ENCODE measurements at places on chromosomes 2 and 18.

GRCh38 chr2:172373076-172373475 is 54.3 kb upstream of the ITGA6 start:
- no peak for DNase-seq

- no peak for DNase-seq
Measured at GRCh38 chr18:74841248-74841647, 243.6 kb downstream of the ZNF407 start.

DNA sequence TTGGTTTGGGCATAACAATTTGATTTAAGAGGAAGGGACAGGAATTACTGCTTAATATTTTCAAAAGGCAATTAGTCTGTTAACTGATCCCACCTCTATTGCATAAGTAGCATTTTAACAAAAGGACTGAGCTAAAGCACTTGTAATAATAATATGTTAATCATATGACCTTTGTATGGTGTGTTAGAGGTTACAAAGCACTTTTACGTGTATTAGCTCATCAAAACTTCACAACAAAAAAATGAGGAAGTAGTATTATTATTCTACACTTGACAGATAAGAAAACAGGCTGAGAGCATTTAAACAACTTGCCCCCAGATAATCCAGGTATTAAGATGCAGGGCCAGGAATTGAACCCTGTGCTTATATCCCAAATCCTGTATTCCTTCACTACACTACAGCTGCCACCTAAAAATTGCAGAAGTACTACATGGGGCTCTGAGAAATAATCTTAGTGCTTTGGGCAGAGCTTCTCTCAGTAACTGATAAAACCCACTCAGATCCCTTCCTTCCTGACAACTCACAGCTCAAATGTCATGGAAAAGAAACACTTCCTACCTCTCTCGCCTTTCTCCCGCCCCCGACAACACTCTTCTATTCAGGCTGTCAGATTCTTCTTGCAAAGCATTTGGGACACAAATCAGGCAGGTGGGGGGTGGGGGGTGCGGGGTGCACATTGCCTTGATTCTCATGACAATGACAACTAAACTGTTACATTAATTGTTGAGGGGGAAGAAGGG is 20.7 kb upstream of the KCTD1 start:
- no peak for DNase-seq

DNA sequence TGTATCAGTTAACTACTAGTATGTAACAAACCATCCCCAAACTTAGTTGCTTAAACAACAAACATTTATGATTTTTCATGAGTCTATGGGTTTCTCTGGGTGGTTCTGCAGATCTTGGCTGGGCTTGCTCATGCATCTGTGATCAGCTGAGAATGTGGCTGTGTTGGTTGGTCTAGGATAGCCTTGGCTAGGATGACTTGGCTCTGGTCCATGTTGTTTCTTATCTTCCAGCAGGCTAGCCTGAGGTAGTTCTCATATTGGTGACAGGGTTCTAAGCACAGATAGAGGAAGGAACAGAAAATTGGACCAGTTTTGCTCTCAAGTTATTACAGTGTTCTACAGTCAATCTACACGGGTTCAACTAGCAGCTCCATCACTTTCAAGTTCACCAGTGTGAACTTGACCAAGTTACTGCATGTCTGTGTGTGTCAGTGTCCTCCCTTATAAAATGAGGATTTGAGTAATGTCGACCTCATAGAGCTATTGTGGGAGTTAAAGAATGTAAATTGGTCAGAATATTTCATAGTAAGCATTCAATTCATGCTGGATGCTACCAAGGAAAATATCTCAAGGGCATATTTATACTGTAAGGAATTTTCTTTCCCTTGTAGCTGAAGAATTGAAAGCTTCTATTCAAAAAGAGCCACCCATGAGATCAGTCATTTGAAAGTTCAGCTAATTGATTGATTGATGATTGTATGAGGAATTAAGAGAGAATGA is 65.3 kb downstream of the MYO3B start:
- no peak for DNase-seq

GRCh38 chr2:70939839-70940580 is 4.3 kb downstream of the ATP6V1B1 start:
- DNase-seq: no peak

DNA sequence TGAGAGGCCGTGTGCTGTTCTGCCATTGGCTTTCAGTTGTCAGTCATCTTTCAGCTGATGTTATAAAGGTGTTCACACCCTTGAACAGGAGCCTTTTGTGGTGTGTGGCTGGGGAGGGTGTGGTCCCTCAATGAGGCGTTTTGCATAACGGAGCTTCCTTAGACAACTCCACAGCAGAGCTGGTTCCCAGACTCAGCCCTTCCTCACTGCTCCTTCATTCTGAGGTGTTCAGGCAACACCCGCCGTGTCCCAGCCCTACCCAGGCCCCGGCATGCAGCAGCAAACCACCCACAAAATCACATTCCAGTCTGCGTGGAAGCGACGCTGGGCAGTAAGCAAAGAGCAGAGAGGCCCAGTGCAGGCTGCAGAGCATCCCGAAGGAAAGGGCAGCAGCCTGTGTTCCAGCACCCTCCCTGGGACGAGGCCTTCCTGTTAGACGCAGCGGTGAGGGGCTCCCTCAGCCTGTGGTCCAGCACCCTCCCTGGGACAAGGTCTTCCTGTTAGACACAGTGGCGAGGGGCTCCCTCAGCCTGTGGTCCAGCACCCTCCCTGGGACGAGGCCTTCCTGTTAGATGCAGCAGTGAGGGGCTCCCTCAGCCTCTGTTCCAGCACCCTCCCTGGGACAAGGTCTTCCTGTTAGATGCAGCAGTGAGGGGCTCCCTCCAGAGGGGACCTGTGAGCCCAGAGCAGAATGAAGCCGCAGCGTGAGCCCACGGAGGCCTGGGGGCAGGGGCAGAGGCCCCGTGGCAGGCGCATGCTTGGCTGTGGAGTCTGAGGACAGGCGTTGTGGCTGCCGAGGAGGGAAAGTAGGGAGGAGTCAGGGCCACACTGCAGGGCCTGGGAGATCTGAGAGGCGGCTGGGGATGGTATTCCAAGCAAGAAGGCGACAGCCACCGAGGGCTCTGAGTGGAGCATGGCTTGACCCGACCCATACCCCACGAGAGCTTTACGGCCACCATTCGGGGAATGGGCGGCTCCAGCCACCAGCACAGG is 201.8 kb upstream of the HDAC4 start:
- DNase-seq: no peak

DNA sequence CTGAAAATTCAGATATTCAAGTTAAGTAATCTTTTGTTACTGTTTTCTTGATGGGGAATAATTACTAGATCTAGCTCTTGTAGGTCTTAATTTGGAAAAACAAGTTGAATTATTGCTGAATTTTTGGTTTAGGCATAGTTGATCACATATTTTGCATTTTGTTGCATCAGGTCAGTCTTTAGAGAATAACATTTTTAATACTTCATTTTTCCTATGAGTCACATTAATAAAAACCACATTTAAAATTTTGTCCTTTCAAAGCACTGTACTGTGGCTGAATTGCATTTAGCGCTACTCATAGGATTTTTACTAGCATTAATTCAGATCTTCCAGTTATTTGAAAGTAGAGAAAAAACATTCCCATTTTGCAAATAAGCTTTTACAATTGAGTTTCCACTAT is 23.2 kb downstream of the MAP4K4 start:
- DNase-seq: no peak

Data from NCI-H446 (cell line).